ENCODE measurements at places on chromosomes 5 and 9.

- DNase-seq, result no peak
These were observed 62.8 kb upstream of the EQTN start for GRCh38 chr9:27359763-27360162.

DNA sequence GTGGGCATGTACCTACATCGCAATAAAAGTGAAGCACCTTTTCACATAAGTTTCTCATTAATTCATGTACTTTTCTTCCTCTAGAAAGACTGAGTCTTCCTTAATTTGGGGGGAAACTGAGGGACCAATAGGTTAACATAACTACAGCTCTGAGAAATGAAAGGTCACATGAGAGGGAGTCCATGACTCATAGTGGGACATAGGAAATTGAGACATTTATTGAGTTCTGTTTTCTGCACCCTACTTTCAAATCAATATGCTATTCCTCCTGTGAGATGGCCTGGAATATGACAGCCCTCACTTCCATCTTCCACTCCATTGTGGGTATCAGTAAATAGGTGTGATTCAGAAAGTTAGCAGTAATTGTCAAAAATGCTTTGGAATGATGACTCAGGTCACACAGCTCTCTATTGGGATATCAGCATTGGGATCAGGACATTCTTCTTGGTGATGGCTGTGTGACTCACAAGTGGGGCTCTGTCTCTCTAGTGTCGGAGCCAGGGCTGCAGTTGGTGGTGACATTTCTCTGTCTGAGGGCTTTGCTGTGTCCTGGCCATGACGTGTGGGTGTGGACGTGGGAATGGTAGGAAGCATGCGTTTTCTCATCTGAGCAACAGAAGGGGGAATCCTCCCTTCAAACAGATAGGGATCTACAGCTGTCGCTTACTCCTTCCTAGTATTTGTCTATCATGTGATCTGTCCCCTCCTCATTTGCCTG is 125.0 kb downstream of the TRIO start:
- no peak for DNase-seq

DNA sequence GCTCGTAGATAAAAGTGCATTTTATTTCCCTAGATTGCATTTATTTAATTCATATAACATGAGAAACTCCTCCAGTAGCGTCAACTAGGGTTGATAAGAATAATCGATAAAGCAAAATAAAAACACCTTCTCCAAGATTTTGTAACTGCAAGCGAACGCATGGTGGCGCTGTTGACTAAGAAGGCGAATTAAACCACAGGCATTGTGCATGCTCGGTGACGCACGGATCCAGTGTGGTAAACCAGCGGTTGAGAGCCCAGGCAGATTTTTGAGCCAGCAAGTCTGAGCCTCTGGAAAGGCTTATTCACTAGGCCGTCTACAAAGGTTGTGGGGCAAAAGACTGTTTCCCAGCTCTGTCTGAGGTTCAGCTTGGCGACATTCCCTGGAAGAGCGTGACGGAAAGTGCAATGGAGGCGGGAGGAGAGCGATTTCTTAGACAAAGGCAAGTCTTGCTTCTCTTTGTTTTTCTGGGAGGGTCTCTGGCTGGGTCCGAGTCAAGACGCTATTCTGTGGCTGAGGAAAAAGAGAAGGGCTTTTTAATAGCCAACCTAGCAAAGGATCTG is at the start of gene PCDHB3:
Gene PCDHB3 (plus strand): TSS at position 231 of the 563 bp plus-strand sequence. CDS start 177 bp downstream, at position 408.
- DNase-seq, result peak; percentile 44

- DNase-seq, result no peak
These were observed 32.0 kb downstream of the SEMA5A start for GRCh38 chr5:9513827-9514226.

DNA sequence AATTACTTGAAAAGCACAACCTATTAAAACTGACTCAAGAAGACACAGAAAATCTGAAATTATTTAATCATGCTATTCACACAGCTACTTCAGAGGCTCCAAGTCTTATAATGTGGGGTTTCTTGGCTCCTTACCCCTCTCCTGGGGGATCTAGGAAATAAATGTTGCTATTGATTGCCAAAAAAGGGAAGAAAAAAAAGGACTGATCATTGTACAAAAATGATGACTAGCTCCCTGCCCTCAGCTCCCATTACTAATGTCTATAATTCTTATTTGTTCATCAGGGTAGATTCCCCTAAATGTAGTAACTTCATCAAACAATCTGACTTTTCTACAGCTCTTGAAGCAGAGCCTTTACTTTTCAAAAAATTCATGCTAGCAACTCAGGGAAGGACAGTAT is 3.3 kb upstream of the SMC5 start:
- DNase-seq, result no peak

- no peak for DNase-seq
These were observed 34.9 kb upstream of the PPP3R2 start for GRCh38 chr9:101629636-101630035.
